Effector CD4-positive, alpha-beta T cell (primary cell): ENCODE measurements at places on chromosomes 12 and 14.

DNA sequence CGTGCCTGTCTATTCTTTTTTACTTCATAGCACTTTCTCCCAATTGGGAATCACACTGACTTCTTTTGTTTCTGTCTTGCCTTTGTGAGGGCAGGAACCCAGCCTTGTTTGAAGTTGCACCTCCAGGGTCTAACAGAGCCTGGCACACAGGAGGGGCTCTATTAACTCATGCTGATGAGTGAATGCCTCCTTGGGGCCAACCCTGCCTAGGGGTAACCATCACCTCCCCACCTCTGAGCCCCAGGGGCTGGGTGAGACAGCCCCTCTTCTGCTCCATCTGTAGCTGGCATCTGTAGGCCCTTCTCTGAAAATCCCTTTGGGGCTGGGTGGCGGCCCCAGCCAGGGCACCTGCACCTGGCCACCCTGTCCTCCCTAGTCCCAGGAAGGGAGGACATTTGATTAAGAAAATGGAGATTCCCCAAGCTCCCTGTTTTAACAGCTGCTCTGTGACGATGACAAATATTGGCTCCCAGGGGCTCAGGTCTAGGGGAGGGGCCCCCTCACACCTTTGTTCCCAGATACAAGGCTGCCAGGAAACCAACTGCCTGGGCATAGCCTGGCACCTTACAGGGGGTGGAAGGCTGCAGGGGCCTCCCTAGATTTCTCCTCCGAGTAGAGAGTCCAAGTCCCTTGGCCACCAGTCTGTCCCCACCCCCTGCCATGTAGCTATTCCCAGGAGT is 11.8 kb downstream of the TAMALIN start:
- DNase-seq, result no peak

DNA sequence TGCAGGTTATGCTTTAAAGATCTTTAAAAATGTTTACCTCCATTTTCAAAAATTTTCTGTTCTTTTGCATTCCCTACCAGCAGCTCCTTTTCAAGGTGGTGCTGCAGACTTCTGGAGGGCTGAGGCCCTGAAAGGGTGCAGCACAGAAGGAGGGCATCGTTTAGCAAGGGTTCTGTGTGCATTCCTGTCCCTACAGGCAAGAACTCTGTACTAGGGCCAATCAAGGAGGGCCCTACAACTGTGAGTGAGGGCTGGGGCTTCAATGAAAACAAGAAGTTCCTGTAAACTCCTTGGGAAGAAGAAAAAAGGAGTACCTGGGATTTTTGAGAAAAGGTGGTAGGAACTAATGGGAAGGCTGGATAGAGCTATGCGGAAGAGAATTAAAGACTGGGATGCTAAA is 50.7 kb upstream of the CSRP2 start:
- no peak for DNase-seq

GRCh38 chr12:91194500-91194899 is 11.9 kb upstream of the DCN start:
- DNase-seq, result no peak

DNA sequence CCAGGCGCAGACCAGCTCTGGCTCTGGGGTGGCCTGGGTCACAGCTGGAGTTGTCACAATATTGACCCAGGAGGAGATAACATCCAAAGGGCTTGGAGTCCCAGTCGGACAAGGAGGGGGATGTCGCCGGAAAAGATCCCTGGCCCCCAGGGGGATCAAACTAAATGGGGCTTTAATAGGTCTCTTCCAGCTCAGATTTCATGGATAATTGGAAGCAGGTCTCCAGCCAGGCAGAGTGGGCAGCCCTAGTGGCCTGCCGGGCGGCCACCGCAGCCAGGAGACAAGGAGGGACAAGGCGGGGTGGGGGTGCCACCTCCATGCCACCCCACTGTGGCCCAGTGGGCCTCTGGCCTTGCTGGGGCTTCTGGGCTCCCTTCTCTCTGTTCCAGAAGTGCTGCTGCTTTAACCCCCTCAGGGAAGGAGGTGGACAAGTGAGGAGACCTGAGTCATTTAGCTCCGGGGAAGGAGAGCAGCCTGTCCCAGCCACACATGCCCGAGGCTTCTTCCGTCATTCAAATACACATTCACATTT is 23.1 kb upstream of the PGF start:
- no peak for DNase-seq

- DNase-seq, result no peak
Observed at GRCh38 chr12:90298289-90298948, 589.8 kb upstream of the ATP2B1 start.
